RPMI7951 (cell line): ENCODE measurements at places on chromosomes 12 and 14.

GRCh38 chr14:75150150-75150549, 23.3 kb upstream of the NEK9 start:
- DNase-seq, result no peak

GRCh38 chr12:74818412-74818811, 280.8 kb downstream of the ATXN7L3B start:
- DNase-seq, result no peak

DNA sequence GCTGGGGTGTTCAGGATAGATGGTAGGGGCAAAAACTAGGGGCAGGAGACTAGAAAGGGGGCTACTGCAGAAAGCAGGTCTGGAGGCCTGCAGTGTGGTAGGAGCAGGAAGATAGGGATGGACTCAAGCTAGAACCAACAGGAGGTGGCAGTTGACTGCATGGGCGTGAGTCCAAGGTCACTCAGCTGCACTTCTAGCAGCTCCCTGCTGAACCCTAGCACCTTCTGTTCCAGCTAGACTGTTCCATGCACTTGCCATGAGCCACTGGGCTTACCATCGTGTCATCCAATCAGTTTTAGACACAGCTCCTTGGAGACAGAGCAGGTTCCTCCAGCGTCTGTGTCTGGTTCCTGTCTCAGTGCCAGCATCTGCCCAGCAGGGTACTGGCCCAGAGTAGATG, 11.3 kb upstream of the KRT8 start:
- no peak for DNase-seq

DNA sequence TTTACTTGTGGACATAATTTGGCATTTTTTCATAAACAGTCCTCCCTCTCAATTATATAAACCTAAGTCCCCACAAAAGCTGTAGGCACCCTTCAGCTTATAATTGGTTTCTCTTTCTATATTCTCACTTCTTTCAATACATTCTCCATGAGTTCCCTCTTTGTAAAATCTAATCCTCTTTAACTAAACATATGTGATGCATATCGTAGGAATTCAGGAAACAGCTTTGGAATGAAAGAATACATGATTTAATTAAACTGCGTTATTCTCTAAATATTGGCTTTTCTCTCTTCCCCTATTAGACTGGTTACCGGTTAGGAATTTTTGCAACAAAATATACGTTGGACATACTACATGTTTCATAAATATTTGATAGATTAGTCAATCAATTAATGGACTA, 1122.6 kb downstream of the FLRT2 start:
- no peak for DNase-seq

GRCh38 chr12:83042441-83043200, 355.9 kb downstream of the TMTC2 start:
- no peak for DNase-seq
